ENCODE measurements at places on chromosomes 16 and 17. TPM values are rescaled to one million over a fixed set of nuclear protein-coding genes. Genes with fewer than 3 reads are reported as not detected.

The KRTAP2-1 gene
- polyA plus RNA-seq, result not detected

The IGFBP4 gene
- 128 TPM for polyA plus RNA-seq

The ARL5C gene
- not detected for polyA plus RNA-seq

The DYNLRB2 gene
- 0.44 TPM for polyA plus RNA-seq

The MEAK7 gene
- polyA plus RNA-seq, result 11.9 TPM

The EME1 gene
- 16.9 TPM for polyA plus RNA-seq

The ZNHIT3 gene
- 68.5 TPM for polyA plus RNA-seq

The TEX14 gene
- 0.02 TPM for polyA plus RNA-seq

The SLC2A4 gene
- polyA plus RNA-seq, result 0.54 TPM

The GAST gene
- not detected for polyA plus RNA-seq

The SMIM36 gene
- polyA plus RNA-seq, result not detected

DNA sequence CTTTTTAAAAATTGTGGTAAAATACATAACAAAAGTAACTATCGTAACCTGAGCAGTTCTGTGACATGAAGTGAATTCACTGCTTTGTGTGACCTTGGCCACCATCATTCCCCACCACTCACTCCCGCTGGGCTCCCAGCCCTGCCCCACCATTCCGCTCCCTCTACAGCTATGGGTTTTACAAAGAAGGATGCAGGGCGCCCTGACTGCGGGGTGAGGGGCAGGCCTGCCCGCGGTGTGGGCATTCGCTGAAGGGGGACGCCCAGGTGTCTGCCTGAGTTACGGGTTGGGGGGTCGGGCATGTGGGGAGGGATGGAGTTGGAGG is at the start of gene CEMP1:
TSS of gene CEMP1 (minus strand) at position 38 of the 325 bp plus-strand sequence. CDS start 335 bp downstream, outside the sequence.
- no peak for DNase-seq

GRCh38 chr16:23398987-23399805 is 53.8 kb downstream of the COG7 start:
- DNase-seq, result no peak

DNA sequence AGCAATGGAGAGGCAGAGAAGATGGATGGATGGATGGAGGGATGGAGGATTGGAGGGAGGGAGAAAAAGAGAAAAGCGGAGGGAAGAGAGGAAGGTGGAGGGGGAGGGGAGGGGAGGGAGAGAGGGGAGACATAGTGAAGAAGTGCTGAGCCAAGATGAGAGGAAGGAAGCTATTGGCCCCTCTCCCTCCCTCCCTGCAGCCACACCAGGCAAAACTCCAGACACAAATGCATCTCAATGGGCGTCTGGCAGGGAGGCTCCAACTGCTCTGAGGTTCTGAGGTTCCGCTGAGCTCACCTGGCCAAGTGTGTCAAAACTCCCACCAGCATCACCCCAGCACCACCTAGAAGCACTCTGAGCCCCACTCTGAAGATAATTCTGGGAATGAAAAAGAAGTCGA is 26.9 kb upstream of the PHB1 start:
- DNase-seq, result no peak

GRCh38 chr16:27432558-27432957 is 30.6 kb downstream of the IL21R start:
- DNase-seq, result no peak

GRCh38 chr17:41710472-41711090 is 1.6 kb upstream of the GAST start:
- DNase-seq, result no peak

GRCh38 chr17:66850692-66851091 is 15.8 kb downstream of the CACNG5 start:
- DNase-seq, result no peak
